Glutamatergic neuron (in vitro differentiated cells): ENCODE measurements at places on chromosomes 4 and X. TPM values are rescaled to one million over a fixed set of nuclear protein-coding genes. Genes with fewer than 3 reads are reported as not detected.

DNA sequence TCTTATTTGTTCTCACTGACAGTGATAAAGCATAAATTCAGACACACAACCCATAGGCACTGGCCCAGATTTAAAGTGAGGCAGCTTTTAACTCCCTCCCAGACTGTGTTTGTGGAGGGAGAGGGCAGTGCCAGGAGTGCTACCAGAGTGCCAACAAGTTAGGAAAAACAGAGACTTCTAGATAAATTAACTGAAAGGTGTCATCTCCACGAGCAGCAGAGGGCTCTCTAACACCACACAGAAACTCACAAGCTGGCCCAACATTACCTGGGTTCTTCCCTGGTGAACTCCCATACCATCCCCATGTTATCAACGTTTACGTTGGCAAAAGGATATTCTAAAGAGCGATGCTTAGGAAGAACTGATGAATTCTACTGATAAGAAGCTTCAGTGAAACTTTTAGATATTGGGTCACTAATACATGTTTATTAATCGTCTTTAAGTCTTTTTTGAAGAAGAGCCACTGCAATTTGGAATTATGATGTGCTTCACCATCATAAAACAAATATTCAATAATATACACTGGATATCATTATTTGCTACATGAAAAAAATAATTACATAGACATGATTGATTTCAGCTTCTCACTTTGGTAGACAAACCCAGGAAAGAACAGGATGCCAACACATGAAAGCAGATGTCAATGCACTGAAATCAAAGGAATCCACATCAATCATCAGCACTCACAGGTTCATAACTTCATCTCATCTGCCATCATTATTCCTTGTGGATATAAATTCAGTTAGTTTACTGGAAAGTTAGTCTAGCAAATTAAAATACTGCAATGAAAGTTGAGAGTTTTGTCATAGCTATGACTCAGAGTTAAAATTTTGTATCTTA, 121.2 kb upstream of the NAP1L5 start:
- DNase-seq: peak; percentile 24

The GLRB gene
- 2.0 TPM for total RNA-seq

DNA sequence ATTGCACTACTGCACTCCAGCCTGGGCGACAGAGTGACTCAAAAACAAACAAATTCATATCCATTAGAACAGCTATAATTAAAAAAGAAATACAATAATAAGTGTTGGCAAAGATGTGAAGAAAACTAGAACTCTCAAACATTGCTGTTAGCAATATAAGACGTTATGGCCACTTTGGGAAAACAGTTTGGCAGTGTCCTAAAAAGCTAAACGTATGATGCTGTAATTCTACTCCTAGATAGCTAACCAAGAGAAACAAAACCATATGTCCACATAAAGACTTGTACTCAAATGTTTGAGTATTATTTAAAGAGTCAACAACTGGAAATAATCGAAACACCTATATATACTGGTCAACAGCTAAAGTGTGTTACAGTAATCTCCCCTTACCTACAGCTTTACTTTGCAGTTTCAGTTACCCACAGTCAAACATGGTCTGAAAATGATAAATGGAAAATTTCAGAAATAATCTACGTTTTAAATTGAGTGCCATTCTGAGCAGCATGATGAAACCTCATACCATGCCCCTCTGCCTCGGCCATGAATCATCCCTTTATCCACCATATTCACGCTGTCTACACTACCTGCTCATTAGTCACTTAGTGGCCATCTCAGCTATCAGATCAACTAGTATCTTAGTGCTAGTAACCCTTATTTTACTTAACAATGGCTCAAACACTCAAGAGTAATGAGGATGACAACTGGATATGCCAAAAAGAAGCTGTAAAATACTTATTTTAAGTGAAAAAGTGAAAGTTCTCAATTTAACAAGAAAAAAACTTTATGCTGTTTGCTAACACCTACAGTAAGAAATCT, 4.9 kb downstream of the ELF2 start:
- DNase-seq: no peak

The COL4A5 gene
- total RNA-seq: 3.2 TPM

The JCHAIN gene
- total RNA-seq: not detected

The DMP1 gene
- 3.0 TPM for total RNA-seq

DNA sequence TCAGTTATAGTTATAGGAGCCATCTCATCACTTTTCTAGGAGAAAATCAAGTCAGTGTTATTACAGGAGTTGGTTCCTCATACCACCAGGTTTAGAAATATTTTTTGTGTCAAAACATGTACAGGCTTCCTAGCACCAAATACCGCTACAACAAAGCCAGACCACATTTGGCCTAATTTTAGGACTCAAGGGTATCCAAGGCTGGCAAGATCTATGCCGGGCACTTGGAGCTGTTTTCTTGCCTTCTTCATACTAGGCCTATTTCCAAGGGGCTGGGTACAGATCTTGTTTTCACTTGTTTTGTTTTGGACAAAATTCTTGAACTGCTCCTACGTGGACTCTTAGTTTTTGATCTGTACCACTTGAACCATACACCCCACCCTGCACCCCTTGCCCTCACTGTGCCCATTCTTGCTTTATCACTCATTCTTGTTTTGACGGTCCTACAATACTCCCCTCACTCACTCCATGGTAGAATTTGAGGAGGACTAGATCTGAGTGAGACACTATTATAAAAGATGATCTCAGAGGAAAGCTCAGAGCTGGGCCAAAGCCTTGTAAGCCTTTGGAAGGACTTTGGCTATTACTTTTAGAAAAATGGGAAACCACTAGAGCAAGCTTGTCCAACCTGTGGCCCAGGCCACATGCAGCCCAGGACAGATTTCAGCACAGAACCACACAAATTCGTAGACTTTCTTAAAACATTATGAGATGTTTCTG, 17.7 kb upstream of the TMEM144 start:
- DNase-seq: no peak

DNA sequence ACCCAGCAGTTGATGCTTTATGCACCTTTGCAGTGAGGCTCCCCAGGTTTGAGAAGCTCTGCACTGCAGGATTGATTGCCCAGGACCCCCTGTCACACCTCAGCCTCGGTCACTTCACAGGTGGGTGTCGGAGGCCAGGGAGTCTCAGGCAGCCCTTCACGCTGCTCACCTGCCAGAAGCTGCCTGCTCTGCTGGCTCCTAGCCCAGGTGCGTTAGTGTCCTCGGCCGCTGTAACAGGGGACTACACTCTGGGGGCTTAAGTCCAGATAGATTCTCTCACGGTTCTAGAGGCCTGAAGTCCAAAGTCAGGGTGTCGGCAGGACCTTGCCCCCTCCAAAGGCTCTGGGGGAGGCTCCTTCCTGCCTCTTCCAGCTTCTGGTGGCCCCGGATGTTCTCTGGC, 79.9 kb downstream of the CPZ start:
- DNase-seq: no peak

The CAPN6 gene
- total RNA-seq: not detected

The GRIA2 gene
- total RNA-seq: 21.3 TPM

GRCh38 chr4:54662901-54663585, 5.3 kb downstream of the KIT start:
- no peak for DNase-seq

DNA sequence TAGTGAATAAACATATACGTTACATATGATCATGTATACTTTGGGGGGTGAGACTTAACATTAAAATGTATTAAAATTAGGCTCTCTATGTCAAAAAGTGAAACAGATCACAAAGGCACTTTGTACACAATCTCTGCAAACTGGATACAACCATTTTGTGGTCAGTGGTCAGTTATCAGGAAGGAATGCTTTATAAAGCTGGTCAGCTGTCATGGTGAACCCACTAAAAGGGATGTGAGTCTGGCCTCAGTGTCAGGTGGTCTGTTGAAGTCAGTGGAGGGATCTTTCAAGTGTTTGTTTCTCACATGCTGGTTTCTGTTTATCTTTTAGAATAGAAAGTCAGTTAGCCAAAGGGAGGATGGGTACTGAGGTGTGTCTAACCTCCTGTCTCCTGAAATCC, 875.5 kb upstream of the INTU start:
- no peak for DNase-seq

DNA sequence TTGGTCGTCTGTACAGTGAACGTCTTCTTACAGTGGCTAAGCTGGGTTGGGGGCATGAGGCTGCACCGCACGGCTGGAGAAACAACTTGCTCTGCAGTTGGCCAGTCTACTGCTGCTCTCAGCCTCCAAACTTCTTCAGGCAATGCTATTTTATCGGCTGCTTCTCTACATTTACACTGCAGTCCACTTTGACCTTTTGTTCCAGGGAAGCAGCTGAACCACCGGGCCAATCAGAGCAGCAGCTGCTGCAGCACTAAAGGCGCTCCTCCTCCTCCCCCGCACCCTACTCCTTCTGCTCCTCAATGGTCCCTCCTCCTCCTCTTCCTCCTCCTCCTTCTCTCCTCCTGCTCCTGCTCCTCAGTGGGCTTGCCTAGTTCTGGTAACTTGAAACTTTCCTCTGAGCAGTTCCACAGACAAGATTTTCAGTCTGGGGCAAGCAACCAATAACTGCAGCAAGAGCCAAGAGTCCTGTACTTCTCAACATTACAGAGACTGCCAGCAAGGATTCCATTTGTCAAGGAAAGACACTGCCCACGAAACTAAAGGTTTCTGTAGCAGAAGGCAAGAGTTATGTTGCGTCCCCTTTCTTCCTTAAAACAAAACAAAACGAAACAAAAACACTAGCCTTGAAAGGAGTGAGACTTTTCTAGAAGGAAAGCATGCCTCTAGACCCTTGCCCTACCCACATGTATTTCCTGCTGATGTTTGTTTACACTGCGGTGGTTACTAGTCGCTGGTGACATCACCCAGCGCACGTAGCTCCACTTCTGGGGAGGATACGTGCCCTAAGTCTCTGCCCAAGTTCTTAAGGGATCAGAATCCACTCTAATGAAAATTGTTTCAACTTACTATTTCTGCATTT, 125.7 kb upstream of the NAP1L5 start:
- DNase-seq: peak; percentile 59

DNA sequence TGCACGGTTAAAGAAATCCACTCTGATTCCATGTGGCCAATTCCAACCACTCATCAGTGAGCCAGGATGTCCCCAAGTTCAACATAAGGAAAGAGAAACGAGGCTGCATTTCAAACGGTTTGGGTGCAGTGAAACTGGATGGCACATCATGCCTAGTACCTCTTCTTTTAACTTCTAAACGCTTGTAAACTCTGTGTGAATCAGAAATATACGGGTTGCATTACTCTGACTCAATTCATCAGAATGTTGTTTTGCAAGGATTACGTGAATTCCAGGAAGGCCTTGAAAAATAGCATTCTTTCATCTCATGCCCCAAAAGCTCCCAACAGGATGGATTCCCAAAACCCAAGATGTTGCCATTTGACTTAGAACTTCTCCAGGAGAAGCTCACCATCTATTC, 270.4 kb downstream of the LDB2 start:
- no peak for DNase-seq

- DNase-seq: no peak
Observed at GRCh38 chr4:1511441-1512041, 105.3 kb upstream of the NKX1-1 start.

The OTC gene
- not detected for total RNA-seq

The FGFR3 gene
- total RNA-seq: 11.3 TPM

GRCh38 chr4:5842456-5842855, 50.4 kb downstream of the CRMP1 start:
- no peak for DNase-seq

The ODAM gene
- total RNA-seq: not detected

DNA sequence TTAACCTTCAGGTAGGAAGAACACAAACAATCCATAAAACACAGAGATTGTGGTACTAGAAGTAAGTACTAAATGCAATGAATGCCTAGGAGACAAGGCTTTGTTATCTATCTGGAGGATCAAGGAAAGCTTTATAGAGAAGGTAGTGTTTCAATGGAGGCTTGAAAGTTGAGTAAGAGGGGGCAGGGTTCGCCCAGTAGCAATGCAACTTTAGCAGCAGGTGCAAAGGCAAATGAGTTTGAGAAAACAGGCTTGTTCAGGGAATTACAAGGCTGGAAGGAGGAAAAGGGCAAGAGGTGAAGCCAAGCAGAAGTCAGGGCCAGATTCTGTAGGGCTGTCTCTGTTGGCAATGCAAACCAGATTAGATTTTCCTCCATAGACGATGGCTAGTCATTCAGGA, 35.5 kb upstream of the AMELX start:
- no peak for DNase-seq
